Naive thymus-derived CD4-positive, alpha-beta T cell (primary cell): ENCODE measurements at places on chromosomes 1 and 21. TPM values are rescaled to one million over a fixed set of nuclear protein-coding genes. Genes with fewer than 3 reads are reported as not detected.
A peak's percentile ranks its signal among the peaks of the same experiment; 100 is the strongest.

The LCE3E gene
- polyA plus RNA-seq: not detected

DNA sequence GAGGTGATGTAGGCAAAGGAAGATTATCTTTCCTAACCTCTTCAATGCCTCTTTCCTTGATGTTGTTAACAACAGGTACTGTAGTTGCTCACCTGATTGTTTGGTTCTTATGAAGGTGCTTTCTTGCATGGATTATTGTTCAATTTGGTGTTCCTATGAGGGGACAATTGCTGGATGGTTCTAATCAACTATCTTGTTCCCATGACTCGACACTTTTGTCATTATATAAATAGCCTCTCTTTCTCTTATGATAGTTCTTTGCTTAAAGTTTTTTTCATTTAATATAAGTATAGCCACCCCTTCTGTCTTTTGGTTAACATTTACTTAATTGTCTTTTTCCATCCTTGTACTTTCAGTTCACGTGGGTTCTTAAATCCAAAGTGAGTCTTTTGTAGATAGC, 35.5 kb downstream of the OR10R2 start:
- H3K36me3 ChIP-seq: no peaks in the 10 kb centered on the region
- DNase-seq: no peak
- H3K27me3 ChIP-seq: no peaks in the 10 kb centered on the region
- no peaks in the 10 kb centered on the region for H3K4me1 ChIP-seq
- H3K27ac ChIP-seq: no peak overlapping the region

GRCh38 chr1:226181996-226182714, 4.4 kb downstream of the ACBD3 start:
- H3K4me3 ChIP-seq: no peak overlapping the region
- no peak overlapping the region for H3K27ac ChIP-seq
- no peak for DNase-seq
- no peaks in the 10 kb centered on the region for H3K27me3 ChIP-seq
- H3K36me3 ChIP-seq: no peaks in the 10 kb centered on the region
- peaks cover 21% of the 10 kb centered on the region for H3K4me1 ChIP-seq

DNA sequence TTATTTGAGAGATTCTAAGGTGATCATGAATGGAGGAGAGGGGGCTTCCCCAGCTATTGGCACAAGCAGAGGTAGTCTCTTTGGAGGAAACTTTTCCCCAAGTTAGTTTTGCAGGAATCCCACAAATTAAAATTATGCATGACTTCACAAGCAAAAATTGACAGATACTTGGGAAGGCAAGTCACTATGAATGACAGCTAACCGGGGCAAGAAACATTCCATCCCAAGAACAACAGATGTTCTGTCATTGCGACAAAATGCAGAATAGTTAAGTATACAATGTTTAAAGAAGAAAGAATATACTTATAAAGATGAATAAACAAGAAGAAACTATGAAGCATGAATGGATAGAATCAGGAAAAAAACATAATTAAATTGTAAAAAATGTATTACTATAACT, 27.1 kb upstream of the SIM2 start:
- no peaks in the 10 kb centered on the region for H3K4me1 ChIP-seq
- H3K27me3 ChIP-seq: no peaks in the 10 kb centered on the region
- no peak overlapping the region for H3K27ac ChIP-seq
- H3K4me3 ChIP-seq: no peak overlapping the region

DNA sequence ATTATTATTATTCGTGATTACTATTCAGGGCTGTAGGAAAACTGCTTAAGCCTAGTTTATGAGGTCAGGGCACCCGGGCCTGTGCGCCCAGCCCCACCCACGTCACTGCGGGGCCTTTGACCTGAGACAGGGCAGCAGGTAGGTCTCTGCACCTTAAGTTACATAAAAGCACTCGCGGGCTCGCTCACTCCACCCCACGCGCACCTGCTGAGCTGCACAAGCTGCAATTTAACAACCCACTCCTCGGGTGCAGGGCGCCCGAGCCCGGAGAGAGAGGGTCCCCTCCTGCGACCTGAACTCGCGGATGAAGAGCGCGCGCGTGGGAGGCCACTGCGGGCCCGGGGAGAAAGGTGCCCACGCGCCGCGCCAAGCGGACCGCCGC, 477 bp downstream of the ICMT start:
- H3K27ac ChIP-seq: peak overlapping the region; percentile 66
- H3K27me3 ChIP-seq: no peaks in the 10 kb centered on the region
- peak overlapping the region; percentile 43 for H3K4me3 ChIP-seq
- peaks cover 3% of the 10 kb centered on the region for H3K36me3 ChIP-seq

GRCh38 chr1:203182387-203182953, 4.0 kb downstream of the CHI3L1 start:
- no peaks in the 10 kb centered on the region for H3K36me3 ChIP-seq
- no peaks in the 10 kb centered on the region for H3K4me1 ChIP-seq
- H3K27me3 ChIP-seq: no peaks in the 10 kb centered on the region
